ENCODE measurements at places on chromosomes 3 and 15.

DNA sequence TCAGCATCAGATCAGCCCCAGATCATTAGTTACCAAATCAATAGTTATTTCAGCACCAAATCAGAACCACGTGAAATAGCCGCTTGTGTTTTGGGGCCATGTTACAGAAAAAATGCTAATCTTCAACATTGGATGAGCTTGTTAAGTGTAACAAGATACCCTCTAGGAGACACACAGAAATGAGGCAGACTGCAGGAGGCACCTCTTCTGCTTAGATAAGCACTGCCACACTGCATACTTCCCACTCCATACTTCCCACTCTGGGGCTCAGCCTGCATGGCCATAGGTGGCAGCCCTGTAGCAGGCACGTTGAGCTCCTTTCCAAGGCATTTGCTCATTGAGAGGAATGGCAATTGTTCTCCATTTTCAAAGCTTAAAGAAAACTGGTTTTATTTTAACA, 73.3 kb downstream of the CHCHD6 start:
- no peak for DNase-seq

DNA sequence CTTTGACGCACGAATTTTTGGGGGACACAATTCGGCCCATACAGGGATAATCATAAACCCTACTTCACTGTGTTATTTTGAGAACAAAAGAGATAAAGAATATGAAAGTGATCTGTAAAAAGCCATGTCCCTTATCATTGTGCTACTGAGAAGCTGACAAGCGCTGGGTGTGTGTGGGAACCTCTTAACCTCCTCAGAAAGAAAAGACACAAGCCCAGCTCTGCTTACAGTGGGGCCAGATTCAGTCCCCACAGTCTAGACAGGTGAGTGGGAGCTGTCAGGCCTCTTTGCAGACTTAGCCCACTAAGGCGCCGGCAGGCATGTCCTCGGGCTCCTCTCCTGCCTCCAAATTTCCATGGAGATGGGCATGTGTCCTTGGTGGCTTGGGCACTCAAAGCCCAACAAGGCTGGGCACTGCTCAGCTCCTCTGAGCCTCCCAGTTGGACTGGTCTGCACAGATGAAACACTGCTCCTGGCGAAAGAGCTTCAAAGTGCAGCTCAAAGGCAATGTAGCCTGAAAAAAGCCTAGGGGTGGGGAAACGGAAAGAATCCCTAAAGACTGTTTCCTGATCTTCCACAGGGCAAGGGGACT, 64.4 kb upstream of the ETV5 start:
- no peak for DNase-seq

DNA sequence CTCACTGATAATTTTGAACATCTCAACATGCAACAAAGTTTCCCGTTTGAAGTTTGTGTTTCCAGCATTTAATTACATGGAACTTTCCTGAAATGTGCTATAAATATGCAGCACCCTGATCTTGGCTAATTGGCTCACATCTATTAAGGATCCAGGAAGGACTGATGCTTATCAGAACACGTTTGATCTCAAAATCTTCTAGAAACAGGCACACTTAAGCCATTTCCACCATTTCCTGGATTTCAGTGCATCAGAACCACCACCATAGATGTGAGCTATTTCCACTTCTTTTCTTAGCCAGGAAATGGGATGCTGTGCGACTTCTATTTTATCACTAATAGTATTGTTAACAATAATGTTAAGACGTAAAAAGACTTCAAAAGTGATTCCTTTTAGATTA, 228.9 kb downstream of the FEZF2 start:
- no peak for DNase-seq

DNA sequence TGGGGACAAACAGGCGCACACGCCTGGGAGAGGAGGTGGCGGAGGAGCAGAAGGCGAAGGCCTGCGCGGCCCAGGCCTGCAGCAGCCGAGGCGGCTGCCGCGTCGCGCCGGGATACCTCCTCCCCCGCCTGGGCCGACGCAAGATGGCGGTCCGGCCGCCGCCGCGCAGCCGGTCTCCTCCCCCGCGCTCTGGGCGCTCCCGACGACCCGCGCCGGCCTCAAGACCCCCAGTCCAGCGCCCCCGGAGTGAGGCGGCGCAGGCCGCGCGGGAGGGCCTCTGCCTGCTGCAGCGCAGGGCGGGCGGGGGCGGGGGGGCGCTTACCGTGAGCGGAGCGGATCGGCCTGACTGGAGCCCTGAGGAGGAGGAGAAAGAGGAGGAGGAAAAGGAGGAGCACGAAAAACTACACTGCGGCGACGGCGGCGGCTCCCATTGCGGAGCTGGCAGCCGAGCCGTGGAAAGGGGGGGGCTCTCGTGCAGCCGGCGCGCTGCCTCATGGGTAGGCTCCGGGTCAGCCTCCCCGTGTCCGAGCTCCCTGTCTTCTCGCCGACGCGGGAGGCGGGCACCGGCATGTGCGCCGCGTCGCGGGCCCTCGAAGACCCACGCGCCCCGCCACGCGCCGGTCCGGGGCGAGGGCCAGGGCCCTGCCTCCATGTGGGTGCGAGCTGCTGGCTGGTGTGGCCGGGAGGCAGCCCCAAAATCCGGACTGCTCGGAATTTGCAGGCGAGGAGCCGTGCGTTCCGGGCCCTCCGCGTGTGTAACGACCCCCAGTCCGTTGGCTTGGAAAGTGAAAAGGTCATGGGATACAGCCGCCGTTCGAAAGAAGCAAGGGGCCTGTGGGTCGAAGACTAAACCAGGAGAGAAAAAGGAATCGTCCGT, at the start of gene ZNF280D:
Gene ZNF280D, minus strand, starts transcription at position 374 of the 877 bp plus-strand sequence. CDS start 26,400 bp downstream, outside the sequence.
- peak; percentile 92 for DNase-seq

GRCh38 chr3:26712211-26713026, 89.8 kb downstream of the LRRC3B start:
- DNase-seq = no peak

All from testis (tissue), 5 donors.